Left cardiac atrium (tissue), 4 donors: ENCODE measurements at places on chromosomes 12 and 14. TPM values are rescaled to one million over a fixed set of nuclear protein-coding genes. Genes with fewer than 3 reads are reported as not detected.
A peak's percentile ranks its signal among the peaks of the same experiment; 100 is the strongest.

- DNase-seq, result no peak
Observed at GRCh38 chr14:55125403-55125802, 3.6 kb upstream of the LGALS3 start.

GRCh38 chr12:111840807-111841206 lies 1.2 kb upstream of the MAPKAPK5 start:
- DNase-seq, result no peak

- no peak for DNase-seq
Observed at GRCh38 chr12:40393026-40393425, 168.2 kb downstream of the LRRK2 start.

- DNase-seq, result no peak
Observed at GRCh38 chr12:70190262-70191010, 52.8 kb upstream of the CNOT2 start.

GRCh38 chr12:48002773-48003218 lies 1.5 kb downstream of the COL2A1 start:
- DNase-seq, result peak; percentile 62

- DNase-seq, result no peak
Observed at GRCh38 chr12:69328426-69328825, 19.8 kb upstream of the LYZ start.

GRCh38 chr12:49456131-49456679 lies 82.6 kb upstream of the KCNH3 start:
- no peak for DNase-seq

DNA sequence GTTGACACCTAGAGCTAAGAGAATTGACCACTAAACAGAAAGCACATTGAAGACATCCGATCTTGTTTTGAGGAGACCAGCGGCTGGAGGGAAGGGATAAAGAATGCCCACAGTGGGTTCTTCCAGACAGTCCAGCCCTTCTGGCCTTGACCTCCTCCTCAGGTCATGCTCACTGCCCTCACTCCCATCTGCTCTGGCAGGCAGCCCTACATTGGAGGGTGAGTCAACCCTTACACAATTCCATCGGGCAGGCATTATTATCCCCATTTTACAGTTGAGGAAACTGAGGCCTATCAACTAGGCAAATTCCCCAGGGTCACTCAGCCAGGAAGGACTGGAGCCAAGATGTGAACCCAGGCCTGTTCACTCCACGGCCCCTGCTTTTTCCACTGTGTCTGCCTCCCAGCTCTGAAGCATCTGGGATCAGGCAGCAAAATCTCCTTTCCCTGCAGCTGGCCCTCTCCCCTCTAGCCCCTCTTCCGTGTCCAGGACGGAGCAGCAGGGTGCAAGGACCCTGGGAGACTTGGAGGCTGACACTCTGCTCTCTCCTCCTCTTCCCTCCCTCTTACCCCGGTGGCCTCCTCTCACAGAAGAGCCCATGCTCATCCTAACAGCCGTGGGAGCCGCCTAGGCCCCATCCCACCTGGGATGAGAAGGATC lies 5.3 kb downstream of the SCNN1A start:
- DNase-seq, result peak; percentile 6

- peak; percentile 92 for DNase-seq
Observed at GRCh38 chr12:92745856-92746550, 43.2 kb downstream of the PLEKHG7 start.

- DNase-seq, result no peak
Observed at GRCh38 chr12:1373901-1374735, 220.3 kb downstream of the FBXL14 start.

DNA sequence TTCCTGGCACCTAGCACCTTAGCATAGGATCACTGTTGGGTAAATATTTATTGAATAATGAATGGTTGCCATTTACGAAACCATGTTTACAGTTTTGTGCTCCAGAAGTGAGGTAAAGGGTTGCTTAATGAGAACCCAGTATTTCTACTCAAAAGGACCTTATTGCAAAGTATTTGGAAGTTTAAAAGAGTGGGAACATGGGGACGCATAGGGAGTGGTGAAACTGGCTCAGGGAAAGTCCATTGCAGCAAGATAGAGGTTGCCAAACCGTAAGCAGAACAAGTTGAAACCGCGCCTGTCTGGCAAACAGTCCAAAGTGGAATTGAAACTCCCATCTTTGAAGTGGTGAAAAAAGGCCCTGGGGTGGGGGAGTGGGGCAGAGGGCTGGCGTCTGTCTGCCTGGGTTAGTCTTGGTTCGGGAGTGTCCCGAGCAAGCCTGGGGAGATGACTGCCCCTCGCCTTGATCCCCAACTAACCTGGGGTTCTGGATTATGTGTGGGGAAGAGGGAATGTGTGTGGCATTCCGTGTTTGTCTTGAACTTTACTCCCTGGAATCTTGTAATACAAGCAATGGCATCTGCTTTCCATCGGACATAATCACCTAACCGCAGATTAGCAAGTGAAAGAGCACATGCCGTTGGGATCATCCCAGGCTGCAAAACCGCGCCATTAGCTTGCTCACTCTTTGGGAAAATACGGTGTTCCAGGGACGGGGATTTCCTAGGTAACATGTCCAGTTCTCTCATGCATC lies 7.2 kb downstream of the ALDH2 start:
- peak; percentile 82 for DNase-seq

GRCh38 chr12:2414810-2415567 lies 362.2 kb downstream of the CACNA1C start:
- DNase-seq, result no peak

- DNase-seq, result no peak
Observed at GRCh38 chr12:23350808-23351207, 598.7 kb downstream of the SOX5 start.

DNA sequence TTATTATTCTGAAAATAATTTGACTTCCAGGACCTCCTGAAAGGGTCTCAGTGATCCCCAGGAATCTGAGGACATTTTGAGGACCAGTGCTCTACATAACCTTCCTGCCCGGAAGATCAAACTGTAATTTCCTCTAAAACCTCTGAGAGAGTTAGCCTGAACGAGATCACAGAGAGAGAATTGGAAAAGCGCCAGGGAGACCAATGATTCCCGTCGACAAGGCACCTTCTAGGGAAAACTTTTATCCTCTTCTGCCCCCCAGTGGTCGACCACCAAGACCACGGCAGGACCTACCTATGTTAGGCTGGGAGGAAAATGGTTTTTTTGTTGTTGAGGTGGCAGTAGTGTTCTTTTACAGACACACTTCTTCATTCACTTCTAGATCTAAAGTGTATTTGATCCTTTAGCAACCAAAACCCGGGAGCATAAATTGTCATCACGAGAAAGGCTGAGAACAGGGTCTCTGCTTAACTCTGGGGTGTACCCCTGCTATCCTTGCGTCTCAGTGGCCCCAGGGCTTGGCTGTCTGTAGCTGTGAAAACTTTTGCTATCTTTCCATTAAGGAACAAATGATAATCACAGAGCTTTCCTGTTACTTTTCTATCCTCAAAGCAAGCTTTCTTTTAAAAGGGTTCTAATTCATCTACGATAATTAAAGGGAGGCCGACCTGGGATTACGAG lies 62.9 kb upstream of the NID2 start:
- DNase-seq, result peak; percentile 84

DNA sequence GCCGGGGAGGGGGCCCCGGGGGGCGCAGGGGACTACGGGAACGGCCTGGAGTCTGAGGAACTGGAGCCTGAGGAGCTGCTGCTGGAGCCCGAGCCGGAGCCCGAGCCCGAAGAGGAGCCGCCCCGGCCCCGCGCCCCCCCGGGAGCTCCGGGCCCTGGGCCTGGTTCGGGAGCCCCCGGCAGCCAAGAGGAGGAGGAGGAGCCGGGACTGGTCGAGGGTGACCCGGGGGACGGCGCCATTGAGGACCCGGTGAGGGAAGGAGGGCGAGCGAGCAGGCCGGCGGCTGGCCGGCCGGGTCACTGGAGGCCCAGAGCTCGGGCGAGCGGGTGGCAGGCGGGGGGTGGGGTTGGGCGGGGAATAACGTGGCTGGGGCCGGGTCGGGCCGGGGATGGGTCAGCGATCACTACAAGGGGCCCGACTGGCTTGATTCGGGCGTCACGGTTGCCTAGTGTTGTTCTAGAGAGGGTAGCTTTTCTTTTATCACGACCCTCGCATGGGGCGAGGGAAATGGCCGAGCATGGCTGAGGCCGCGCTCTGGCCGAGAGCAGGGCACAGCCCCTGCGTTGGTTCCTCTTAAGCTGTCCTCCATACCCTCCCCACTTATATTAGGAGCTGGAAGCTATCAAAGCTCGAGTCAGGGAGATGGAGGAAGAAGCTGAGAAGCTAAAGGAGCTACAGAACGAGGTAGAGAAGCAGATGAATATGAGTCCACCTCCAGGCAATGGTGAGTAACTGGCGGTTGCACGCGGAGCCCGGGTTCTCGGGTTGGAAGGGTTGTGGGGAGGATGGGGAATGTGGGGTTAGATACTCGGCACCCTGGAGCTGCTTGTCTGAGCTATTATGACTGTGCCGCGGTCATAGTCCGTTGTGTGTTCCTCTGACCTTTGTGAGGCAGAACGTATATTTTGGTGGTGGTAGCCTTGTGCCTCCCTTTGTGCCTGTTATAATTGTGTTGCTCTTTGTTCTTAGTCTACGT lies 603 bp downstream of the PABPN1 start:
- peak; percentile 63 for DNase-seq

DNA sequence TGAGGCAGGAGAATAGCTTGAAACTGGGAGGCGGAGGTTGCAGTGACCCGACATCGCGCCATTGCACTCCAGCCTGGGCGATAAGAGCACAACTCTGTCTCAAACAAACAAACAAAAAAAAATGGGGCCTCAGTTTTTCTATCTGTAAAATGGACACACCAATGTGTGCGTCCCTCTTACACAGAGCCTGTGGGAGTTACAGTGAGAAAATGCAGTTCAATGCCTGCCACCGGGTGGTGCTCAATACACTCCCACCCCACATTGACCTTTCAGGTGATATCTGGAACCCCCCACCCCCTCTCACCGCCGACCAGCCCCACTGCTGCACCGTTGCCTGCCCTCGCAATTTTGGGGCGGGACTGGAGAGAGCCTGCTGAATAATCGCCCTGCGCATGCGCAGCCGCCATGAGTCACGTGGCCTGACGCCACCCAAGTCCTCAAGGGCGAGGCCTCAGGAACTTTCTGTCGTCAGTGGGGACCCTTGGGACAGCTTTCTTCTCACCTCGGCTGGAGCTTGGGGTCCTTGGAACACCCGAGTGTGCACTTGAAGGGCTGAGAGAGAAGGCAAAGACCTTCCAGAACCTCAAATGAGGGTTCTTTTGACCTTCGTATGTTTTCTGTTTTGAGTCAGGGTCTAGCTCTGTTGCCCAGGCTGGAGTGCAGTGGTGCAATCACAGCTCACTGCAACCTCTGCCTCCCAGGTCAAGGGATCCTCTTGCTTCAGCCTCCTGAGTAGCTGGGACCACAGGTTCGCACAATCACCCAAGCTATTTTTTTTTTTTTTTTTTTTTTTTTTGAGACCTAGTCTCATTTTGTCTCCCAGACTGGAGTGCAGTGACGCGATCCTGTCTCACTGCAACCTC lies 14.6 kb upstream of the CABP1 start:
- no peak for DNase-seq

DNA sequence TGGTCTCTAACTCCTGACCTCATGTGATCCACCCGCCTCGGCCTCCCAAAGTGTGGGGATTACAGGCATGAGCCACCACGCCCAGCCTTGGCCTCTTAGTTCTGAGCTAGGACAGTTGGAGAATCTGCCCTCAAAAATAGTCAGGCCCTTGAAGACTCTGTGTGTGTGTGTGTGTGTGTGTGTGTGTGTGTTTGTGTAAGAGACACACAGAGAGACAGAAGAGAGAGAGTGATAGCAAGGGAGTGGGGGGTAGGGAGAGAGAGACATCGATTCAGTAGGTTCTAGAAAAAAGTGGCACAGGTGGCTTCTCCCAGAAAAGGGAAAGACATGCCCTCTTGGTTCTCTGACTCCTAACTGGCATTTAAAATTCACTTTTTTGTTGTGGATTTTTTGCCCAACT lies 5.4 kb downstream of the HNF1A start:
- no peak for DNase-seq

GRCh38 chr14:59424341-59425071 lies 40.7 kb downstream of the GPR135 start:
- peak; percentile 68 for DNase-seq

DNA sequence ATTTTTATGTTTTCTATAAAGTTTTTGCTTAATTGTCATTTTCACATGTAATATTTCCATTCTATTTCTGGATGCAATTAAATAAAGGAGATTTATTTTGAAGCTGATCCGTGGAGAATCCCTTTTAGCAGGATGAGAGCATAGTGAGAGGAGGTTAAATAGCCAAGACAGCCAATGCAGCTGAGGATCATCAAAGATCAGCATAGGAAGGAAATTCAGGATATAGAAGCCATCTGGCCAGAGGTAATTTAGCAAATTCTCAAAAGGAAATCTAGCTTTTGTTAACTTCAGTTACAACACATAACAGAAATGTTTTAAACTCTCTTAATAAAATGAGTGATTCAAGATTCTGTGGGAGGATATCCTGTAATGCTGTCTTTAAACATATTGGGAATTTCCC lies 122.8 kb upstream of the PDE3A start:
- no peak for DNase-seq

DNA sequence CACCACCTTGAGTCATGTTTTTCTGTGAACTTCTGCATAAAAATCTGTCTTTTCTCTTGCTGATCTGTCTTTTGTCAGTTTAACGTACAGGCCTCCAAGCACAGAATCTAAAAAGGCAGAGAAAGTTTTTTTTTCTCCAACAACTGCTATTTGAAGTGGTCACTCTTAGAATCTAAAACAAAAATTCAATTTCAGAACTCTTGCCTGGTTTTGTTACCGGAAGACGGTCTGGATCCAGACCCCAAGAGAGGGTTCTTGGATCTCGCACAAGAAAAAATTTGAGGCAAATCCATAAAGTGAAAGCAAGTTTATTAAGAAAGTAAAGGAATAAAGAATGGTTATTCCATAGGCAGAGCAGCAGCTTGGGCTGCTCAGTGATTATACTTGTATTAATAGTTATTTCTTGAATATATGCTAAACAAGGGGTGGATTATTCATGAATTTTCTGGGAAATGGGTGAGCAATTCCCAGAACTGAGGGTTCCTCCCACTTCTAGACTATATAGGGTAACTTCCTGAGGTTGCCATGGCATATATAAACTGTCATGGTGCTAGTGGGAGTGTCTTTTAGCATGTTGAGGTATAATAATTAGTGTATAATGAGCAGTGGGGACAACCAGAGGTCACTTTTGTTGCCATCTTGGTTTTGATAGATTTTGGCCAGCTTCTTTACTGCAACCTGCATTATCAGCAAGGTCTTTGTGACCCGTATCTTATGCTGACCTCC lies 150.0 kb upstream of the PLEKHA5 start:
- no peak for DNase-seq

GRCh38 chr14:59482541-59483331 lies 1.5 kb downstream of the L3HYPDH start:
- peak; percentile 41 for DNase-seq

DNA sequence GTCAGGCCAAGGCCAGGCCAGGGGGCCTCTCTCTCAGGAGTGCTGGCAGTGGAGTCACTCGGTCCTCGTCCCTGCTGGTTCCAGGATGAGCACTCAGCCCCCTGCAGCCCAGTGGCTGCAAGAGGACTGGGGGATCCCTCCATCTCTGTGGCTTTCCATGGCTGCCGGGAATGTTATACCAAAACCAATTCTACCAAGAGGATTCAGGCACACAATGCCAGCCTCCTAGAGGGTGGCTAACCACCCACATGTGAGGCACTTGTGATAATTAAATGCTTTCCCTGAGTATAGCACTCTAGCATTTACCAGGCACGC lies 21.9 kb downstream of the ASB2 start:
- DNase-seq, result no peak

GPR84 gene
- total RNA-seq, result 0.55 TPM

TMEM119 gene
- total RNA-seq, result 4.3 TPM

RASSF9 gene
- 2.1 TPM for total RNA-seq

SOAT2 gene
- total RNA-seq, result not detected

PTPRB gene
- total RNA-seq, result 50.4 TPM

RPL10L gene
- total RNA-seq, result not detected

NEUROD4 gene
- total RNA-seq, result not detected
